ENCODE measurements at places on chromosomes 3 and 15.

DNA sequence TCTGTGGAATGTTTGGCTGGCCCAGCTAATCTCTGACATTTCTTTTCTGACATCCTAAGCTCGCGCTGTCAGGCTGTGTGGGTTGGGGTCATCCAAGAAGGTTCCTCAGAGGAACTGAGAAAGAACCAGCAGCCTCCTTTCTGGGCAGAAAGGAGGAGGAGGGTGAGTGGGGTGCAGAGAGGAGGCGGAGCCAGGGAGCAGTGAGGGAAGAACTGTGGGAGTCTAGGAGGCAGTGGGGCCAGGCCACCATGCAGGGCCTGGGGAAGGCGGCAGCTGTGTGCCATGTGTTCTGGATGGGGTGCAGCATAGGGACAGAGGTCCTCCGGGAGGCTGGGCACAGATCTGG lies 5.3 kb downstream of the SEMA7A start:
- DNase-seq, result peak; percentile 46

DNA sequence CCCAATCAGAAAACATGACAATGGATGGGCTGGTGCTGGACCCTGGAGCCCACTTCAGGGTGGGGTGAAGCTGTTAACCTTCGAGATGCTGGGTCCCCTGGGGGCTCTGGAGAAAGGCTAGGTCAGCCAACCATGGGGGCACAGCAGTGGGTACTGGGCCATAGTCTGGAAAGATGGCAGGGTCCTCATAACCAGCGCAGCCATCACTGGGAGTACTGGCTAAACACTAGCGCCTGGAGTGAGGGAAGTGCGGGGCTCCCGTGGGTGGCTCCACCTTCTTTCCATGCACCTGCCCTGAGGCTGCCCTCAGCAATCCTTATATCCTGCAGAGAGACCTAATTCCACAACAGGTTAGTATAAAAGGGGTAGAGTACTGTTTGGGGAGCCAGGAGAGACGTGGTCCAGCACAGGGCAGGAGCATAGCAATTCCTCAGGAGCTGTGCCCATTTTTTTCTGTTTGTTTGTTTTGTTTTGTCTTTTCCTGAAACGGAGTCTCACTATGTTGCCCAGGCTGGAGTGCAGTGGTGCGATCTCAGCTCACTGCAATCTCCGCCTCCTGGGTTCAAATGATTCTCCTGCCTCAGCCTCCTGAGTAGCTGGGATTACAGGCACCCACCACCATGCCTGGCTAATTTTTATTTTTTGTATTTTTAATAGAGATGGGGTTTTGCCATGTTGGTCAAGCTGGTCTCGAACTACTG lies 122.6 kb upstream of the MEF2A start:
- no peak for DNase-seq

DNA sequence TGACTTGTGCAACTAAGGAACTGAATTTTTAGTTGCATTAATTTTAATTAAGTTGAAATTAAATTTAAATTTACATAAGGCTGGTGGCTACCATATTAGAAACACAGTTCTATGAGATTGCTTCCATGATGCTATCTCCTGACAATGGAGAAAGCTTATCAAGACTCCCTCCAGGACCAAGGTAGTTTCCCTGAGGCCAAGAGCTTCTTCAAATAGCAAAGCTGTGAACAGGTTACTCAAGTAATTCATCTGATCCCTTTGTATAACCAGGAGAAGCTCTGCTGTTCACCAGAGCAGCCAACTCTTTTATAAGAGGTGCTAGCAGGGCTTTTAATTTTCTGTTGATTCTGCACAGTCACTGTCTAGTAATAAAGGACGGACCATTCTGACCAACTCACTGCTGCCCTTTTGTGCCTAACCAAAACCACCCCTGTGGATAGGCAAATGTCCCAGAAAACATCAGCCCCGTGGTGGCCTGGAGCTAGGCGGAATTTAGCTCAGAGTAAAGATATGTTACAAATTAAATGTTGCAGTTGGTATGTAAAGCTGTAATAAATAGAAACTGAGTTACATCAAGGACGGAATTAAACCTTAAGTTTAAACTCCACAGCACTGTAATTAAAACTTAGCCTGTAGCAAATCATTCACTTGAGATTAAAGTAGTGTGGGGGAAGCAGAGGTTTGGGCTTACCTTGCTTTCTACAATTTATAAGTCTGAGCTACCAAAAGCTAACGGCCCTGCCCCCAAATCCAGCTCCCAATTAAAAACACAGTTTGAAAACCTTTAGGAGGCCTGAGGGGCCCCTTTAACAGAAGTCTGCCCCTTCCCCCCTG lies 55.6 kb upstream of the LRTM1 start:
- no peak for DNase-seq

- DNase-seq, result no peak
These were observed 6.9 kb downstream of the CCRL2 start for GRCh38 chr3:46413951-46414350.

GRCh38 chr3:193080821-193081365 lies 160.1 kb upstream of the PLAAT1 start:
- DNase-seq, result no peak

DNA sequence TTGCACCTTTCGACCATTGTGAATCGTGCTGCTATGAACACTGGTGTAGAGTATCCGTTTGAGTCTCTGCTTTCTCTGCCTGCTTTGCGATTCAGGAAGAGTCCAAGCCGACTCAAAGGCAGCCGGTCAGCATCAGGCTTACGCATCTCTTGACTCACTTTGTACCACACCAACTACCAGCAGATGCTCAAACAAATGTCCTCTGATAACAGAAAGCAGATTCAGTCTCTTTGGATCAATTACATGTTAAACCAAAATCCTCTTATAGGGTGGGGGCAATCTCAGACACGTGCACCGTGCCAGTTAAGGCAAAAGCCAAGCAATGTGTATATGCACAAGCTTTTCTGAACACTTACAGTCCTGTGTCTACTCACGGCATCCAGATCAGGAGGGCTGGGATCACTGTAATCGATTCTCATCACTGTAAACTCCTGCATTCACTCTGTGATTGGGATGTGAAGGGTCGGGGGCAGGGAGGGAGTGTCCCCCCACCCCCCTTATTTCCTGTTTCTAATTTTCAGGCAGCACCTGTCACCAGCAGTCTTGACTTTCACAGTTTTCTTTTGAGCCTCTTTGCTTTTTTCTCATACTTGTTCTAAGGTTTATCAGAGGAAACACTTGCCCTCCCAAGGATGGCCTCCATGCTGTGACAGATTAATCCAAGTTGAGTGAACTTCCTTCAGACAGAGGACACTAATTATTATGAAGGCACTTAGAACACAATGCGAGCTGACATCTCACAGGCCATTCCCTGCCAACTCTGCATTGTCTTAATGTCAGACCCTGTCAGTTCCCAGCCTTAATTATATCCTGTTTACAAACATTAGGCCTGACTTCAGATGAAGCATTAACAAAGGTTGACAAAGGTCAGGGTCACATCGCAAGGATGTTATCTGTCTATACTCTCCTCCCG lies 153.5 kb downstream of the MECOM start:
- DNase-seq, result no peak

GRCh38 chr3:146557745-146558144 lies 13.3 kb upstream of the PLSCR1 start:
- no peak for DNase-seq

DNA sequence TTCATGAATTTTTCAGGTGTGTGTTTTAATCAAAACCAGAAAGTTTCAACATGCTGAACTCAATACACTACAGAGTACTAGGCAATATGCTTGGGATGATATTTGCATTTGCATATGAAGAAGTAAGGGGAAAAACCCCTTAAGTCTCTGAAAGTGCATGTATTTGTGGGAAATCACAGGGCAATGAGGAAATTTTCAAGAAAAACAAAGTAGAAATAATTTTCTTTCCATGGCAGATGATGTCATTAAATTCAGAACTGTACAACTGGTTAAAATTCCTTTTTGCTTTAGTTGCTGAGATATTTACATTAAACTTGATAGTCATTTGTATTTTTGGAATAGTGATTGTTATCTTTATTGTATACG lies 294.0 kb upstream of the TBC1D5 start:
- no peak for DNase-seq

- DNase-seq, result peak; percentile 96
These were observed at the start of gene MST1R for GRCh38 chr3:49903451-49904424. Gene MST1R, minus strand, starts transcription at chr3:49903873. Its CDS starts 264 bp downstream, at chr3:49903609.

DNA sequence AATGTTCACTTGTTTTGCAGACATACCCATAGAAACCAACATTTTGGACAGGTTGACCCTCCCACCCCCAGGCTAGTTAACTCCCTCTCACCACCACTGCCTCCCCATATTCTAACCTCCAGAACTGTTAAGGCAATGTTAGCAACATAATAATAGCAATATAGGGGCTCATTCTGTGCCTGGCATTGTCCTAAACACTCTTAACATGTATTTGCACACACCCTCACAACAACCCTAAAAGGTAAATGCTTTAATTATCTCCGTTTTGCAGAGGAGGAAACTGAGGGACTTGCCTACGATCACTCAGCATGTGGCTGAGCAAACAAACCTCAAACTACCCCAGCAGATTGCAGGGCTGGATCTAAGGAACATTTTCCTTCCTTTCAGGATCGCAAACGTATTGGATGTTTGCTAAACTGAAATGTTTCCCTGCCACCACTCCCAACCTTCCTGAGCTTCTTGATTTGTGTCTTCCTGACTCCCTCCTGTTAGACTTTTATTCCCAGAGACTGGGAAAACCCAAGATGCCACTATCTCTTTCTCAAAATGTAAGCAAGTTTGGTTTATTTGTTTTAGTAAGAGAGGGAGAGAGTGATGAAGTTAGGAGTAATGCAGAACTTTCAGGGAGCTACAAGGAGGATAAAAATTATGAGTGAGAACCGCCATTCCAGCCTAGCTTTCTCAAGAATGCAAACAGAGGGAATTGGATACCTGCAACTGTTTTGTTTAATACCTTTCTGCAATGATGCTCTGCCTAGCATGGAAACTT lies 1.3 kb downstream of the SCG5 start:
- DNase-seq, result no peak

DNA sequence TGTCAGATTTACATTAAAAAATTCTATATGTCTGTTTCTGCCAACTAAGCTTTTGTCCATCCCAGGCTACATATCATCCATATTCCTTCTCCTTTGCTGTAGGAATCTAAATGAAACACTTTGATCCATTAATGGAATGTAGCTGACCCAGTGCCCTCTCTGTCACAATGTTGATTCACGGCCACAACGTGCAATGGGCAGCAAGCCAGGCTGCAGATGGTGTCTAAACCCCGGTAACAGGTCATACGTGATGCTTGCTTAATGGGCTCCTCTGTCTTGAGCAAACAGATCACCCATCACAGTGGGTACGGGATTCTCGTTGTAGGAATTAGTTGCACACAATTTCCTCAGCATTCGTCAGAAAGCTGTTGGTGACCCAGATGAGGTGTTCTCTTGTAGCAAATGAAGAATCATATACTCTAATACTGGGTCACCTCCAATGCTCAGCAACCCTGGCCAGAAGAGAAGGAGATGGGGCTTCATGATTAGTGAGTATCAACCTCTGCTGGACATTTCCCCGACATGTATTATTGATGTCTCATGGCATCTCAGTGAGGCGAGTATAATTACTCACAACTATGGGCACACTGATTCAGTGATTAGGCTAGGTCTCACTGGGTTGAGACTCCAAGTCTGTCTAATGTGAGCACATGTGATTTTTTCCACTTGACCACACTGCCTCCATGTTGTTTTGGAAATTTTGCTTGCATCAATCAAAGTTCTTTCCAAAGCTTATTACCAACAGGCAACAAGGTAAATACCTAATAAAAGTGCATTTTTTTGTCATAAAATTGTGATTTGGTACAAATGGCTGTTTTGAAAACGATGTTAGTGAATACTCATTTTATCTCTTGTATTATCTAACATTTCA lies 12.9 kb upstream of the DCBLD2 start:
- DNase-seq, result no peak

- DNase-seq, result no peak
These were observed 24.4 kb upstream of the SLC24A5 start for GRCh38 chr15:48096355-48096786.

GRCh38 chr3:138950006-138950644 lies 3.1 kb downstream of the FOXL2NB start:
- DNase-seq, result no peak

GRCh38 chr3:64190517-64191515 lies 34.5 kb downstream of the PRICKLE2 start:
- DNase-seq, result no peak

GRCh38 chr15:66679061-66679656 lies 22.9 kb upstream of the SMAD6 start:
- DNase-seq, result no peak

DNA sequence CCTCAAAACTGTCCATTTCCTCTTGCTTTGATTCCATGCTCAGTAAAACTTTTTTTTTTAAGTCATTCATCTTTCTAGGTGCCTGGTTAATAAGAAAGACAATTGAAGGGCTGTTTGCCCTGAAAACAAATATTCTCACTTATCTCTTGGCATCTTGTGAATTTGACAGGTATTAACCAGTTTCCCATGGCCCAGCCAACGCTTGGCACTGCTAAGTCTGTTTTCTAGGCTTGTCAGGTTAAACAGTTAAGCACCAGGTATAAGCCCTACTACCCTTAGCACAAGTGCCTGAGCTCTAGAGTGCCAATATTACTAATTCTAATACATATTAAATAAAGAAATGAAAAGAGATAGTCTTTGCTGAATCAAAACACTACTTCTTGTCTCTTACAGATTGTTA lies 36.3 kb downstream of the PXK start:
- no peak for DNase-seq

GRCh38 chr3:183564046-183564445 lies 8.5 kb upstream of the KLHL6 start:
- no peak for DNase-seq

DNA sequence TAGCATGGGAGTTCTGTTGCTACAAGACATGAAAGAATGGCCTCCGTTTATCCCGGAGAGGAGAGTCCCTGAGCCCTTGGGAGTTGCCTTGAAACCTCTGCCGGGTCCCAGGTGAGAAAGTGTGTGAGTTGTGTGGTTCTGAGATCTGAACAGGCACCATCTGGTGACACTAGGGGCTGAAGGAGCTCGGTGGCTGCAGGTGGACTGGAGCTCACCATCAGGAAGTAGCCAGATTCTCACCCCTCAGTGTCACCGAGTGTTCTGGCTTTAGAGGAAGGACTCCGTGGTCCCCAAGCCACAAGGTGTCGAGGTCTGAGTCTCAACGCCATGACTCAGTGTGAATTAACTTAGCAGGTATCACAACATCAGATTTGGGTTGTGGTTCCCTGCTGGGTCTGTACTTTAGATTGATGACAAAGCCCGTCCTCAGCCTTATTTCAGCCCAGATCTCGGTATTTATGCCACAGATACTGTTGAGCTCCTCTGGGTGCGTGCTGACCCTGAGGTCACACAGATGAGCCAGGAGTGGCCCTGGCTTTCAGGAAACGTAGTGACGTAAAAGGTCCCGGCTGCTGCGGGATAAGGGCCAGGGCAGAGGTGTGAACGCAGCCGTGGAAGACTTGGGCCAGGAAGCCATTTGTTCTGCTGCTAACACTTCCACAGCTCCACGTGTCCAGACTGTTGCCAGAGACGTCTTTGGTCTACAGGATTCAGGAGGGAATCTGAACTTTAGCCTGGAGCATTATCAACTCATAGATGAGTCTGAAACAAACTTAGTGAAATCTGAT lies 54.4 kb downstream of the PGPEP1L start:
- peak; percentile 35 for DNase-seq
